ENCODE measurements at places on chromosomes 13 and 19.

DNA sequence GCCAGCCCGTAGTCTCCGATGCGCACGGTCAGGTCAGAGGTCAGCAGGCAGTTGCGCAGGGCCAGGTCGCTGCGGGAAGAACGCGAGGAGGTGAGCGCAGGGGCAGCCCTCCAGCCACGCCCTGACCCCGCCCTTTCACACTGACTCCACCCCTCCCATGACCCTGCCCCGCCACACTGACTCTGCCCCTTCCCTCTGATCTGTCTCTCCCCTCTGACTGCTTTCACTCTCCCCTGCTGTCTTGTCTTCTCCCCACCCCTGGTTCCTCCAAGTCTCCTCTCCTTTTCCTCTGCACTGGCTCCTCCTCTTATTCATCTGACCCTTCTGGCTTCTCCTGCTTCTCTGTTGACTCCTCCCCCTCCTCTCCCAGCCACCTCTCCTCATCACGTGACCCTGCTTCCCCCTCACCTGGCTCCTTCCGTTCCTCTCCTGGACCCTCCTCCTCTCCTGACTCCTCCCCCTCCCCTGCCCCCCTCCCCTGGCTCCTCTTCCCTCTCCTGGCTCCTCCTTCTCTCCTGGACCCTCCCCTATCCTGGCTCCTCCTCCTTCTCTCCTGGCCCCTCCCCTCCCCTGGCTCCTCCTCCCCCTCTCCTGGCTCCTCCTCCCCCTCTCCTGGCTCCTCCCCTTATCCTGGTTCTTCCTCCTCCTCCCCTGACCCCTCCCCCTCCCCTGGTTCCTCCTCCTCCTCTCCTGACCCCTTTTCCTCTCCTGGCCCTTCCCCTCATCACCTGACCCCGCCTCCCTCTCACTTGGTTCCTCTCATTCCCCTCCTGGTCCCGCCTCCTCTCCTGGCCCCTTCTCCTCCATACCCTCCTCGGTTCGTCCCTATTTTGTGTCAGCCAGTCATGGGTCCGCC, 9.9 kb downstream of the LMTK3 start:
- no peak for DNase-seq

DNA sequence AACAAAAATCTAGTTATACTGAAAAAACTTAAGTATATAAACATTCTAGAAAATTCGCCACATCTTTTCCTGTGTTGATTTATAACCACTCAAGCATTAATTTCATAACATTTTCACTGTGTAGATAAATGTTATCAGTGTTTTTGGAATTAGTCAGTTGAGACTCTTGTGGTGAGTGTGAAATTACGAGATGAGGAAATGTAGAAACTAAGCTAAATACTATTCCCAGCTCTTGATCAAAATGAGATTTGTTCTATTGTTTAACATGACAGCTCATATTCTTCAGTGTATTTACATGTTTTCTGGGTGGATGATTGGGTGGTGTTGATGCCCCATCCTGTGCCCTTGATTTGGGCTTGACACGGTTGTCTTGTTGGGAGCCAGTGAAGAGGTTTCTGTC, 406.8 kb downstream of the DACH1 start:
- no peak for DNase-seq

DNA sequence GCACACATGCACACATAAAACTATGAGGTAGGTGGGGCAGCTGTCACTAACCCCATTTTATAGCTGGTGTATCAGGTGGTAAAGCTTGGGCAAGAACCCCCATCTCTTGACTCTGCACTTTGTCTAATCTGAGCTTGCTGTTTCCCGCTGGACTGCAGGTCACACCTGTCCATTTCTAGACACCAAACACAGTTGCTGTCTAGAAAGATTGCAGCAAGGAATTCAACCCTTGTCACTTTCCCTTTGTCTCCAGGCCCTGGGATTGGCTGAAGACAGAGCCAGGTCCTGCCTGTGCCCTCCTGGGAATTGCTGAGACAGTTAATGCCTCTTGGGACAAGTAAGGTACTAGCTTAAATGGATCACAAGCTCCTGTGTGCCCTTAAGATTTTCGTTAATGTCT, 83.8 kb downstream of the RNASEH2B start:
- no peak for DNase-seq

GRCh38 chr19:7292950-7293761, 1.1 kb downstream of the INSR start:
- no peak for DNase-seq

- DNase-seq: no peak
These were observed 81.9 kb upstream of the SLC15A1 start for GRCh38 chr13:98834254-98834960.

DNA sequence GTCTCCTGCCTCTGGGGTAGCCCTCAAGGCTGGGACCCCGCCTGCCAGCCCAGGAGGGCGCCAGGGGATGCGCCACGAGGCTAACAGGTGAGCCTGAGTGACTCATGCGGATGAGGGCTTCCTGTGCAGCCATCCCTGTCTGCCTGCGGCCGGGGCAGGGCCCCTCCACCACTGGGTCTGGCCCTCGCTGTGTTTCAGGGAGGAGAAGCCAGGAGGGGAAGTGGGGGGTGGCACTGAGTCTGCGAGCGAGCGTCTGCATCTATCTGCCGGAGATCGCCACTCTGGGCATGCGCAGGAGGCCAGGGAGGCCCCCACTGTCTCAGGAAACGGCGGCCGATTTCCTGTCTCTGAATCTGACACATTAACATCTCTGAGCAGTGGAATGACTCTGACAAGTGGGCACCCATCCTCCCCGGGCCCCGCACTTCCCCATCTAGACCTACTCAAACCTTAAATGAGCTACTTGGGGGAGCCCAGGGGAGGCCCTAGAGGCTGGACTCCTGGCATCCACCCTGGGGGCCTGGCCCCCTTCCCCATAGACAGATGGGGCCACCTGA, 19.7 kb downstream of the RFX1 start:
- peak; percentile 64 for DNase-seq

- DNase-seq: no peak
These were observed 124.2 kb downstream of the LMO7 start for GRCh38 chr13:75760131-75761021.

DNA sequence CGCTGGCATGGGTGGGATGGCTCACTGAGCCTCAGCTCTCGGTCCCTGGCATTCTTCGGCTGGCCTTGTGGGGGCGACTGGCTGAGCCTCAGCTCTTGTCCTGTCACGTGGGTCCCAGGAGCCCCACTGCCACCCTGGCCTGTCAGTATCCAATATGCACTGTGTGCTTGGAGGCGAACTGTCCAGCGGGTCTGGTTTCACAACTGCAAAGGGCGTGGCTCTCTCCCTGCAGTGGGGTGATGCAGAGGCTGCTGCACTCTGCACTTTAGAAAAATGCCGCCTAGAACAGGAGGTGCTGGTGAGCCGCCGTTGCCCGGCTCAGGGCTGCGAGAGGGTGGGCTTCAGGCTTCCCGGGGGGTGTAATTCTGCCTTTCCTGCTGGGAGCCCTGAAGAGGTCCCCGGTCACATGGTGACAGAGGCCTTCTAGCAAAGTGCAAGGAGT, 17.0 kb upstream of the TMEM255B start:
- no peak for DNase-seq

- no peak for DNase-seq
These were observed 838 bp upstream of the MYADM start for GRCh38 chr19:53866865-53867224.

DNA sequence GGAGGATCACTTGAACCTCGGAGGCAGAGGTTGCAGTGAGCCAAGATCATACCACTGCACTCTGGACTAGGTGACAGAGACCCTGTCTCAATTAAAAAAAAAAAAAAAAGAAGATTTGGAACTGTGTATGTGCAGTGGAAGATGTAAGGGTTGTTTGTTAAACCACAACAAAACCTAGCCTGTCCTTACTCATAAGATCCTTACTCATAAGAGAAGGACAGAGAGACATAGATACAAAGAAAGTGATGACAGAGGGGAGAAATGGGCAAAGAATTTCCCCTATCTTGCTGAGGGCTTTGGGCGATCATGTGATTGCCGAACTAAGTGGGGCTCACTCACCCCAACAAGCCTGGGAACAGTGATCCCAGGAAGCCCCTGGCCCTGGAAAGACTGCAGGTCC, 7.9 kb downstream of the ITPKC start:
- DNase-seq: no peak

DNA sequence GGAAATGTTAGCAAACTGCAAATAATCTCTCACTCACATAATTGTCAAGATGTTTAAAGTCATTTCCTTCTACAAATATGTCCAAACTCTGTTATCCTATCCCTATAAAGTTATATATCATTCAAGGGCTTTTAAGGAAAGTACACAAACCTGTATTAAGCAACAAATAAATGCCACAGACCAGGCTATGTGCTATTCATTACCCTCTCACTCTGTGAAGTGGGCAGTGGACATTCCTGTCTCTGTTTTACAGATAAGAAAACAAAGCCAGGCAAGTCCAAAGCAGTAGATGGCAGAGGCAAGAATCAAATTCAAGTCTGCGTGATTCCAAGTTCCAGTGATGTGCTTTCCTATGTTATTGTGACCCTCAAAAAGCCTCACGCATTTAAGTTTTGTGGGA, 140.6 kb downstream of the LHFPL6 start:
- no peak for DNase-seq

GRCh38 chr19:51799034-51799773, 4.2 kb downstream of the FPR3 start:
- DNase-seq: peak; percentile 90

DNA sequence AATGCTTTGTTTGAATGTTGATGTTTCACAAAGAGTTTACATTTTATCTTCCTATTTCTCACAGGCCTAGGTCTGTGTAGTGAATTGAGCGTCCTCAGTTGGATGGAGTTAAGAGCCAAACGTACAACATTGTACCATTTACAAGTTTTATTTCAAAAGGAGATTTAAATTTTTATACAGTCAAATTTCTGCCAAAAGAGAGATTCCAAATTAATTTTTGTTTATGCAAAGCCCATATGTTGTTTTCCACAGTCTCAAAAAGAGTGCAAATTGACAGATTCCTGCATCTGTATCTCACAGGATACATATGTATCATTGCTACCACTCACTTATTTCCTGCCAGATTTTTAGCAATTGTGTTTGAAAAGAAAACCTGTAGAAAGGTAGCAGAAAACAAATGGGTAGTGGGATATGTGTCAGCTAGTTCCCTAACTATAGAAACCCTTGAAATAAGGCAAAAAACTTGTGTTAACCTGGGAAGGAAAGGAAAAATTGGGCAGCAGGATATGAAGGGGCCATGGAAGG, 46.1 kb downstream of the DGKH start:
- DNase-seq: no peak
